ENCODE measurements at places on chromosomes 1 and 21.

DNA sequence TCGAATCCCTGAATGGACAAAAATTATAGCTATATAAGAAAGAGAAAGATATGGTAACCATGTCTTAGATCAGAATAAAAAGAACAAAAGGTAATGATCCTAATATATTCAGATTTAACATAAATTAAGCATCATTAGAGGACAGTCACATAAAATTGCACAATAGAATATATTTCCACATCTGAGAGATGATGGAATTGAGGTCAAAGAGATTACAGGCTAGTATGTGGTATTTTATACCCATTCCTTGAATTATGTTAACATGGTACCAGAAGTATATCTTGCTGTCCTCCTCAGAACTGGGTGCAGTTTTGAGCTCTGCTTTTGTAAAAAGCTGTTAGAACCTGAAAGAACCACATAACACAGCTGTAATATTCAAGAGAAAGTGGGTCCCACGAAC lies 245.6 kb upstream of the HOOK1 start:
- DNase-seq = no peak

DNA sequence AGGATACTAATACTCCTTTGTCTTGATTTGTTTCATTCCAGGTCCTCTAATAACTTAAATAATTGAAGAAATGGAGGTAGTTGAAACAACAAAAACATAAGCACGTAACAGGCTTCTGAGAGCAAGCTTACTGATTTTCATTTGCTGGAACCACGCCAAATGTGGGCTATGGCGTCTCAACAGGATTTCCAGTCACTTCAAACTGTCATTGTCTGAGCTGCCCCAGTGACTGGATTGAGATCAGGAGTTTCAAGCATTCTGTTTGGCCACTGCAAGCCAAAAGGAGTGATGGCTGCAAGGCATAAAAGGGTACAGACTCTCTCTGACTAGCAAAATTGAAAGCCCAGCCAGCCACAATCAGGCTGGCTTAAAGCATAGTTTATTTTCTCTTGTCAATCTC lies 289.9 kb downstream of the DPYD start:
- DNase-seq = no peak

GRCh38 chr1:26411624-26412074 lies 1.0 kb downstream of the LIN28A start:
- DNase-seq = no peak

- DNase-seq = no peak
Measured at GRCh38 chr1:58038574-58038973, 508.0 kb downstream of the OMA1 start.
